ENCODE measurements at places on chromosomes 11 and 22.
A peak's percentile ranks its signal among the peaks of the same experiment; 100 is the strongest.

- no peak for DNase-seq
Measured at GRCh38 chr22:20130319-20130718, 1.3 kb upstream of the ZDHHC8 start.

DNA sequence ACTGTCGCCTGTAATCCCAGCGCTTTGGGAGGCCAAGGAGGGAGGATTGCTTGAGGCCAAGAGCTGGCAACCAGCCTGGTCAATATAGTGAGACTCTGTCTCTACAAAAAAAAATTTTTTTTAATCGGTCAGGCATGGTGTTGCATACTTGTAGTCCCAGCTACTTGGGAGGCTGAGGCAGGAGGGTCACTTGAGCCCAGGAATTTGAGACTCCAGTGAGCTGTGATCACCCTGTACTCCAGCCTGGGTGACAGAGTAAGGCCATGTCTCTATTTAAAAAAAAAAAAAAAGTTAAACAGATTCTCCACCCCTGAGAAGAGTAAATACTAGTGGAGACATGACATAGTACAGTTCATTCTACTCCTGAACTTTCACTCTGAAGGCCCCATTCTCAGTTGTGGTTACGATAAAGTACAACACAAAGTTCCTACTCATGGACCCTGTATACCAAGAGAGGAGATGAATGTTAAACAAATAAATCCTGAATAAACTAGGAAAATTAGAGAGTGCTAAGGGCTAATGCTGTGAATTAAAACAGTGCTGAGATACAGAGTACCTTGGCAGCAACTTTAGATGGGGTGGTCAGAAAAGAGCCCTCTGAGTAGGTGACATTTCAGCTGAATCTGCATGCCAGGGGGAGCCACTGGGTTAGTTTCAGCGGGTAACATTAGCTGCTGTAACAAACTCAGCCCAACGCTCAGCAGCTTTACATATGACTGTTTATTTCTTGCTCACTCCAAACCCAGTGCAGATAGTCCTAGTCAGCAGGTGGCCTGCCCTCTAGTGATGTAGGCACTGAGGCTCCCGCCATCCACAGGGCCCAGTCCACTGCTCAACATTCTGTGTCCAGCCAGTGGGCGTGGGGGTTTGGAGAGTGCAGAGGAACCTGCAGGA is 75.1 kb downstream of the DBX1 start:
- DNase-seq = no peak

GRCh38 chr11:104738918-104739317 is 159.3 kb downstream of the CASP12 start:
- no peak for DNase-seq

DNA sequence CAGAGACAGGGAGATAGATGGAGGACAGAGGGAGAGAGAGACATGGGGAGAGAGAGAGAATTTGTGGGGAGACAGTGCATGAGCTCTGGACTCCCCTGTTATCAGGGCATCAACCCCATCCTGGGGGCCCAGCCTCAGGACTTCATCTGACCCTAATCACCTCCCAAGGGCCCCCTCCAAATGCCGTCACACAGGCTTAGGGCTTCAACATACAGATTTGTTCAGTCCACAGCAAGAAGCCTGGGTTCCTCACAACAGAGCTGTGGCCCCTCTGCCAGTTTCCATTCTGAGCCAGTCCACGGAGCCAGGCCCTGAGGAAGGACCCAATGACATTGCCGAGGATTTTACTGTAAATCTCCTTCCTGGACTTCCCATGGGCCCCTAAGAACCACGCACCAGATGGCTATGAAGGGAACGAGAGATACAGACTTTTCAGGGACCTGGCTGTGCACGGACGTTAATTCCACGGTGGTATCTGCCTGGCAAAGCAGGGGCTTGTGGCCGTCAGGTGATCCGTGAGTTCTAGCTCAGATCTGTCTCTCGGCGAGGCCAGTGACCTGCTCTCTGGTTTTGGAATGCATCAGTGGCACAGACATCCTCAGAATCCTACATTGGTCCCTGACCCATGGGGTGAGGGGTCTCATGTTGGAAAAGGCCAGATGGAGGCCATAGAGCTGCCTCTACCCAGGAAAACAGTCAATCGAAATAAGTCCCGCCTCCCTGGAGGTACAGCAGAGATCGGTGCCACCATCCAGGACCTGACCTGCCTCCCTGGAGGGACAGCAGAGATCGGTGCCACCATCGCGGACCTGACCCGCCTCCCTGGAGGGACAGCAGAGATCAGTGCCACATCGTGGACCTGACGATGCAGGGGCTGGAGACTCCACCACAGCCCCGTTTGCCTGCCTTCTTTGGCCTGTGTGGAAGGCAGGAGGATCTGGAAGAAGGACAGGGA is 8.7 kb upstream of the B4GALNT4 start:
- DNase-seq = peak; percentile 70

DNA sequence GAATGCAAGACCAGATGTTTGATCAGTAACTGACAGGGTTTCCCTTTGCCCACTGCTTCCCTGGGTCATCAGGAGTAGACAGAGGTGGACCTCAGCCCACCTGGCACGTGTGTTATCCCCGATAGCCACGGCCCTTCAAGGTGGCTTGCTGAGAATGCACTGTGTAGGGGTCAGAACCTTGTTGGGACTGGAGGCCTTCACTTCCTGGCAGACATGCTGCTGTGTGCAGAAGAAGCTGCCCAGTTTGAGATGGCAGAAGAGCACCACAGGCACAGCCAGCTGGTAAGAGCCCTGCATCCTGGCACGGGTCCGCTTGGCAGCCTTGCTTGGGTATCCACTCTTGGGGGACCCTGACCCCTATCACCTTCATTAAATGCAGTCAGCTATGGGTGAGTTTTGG is 81.8 kb downstream of the SFI1 start:
- DNase-seq = no peak

- DNase-seq = no peak
Measured at GRCh38 chr11:62614275-62614674, 1.2 kb downstream of the ROM1 start.

DNA sequence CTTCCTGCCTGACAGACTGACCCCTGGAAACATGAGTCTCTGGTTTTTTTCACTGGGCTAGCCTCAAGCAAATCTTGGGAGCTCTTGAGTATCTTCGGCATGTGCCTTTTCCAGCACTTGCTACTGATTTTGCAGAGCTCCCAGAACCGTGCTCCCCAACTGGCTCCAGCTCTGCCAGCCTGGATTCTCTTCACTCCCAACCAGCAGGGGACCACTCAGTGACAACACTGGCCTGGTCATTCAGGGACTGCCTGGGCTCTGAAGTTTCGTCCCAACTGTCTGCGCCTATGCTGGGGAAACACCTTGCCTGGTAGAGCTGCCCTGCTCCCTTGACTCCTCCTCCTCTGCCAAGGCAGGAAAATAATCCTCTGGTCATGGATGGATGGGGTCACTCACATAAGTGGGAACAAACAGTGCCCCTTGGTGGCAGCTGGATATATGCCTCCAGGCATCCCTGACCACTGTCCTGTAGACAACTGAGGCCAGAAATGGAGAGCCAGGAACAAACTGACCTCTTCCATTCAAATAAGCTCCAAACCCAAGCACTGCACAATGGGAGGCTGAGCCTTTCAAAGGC is 30.2 kb downstream of the POLDIP3 start:
- DNase-seq = no peak

DNA sequence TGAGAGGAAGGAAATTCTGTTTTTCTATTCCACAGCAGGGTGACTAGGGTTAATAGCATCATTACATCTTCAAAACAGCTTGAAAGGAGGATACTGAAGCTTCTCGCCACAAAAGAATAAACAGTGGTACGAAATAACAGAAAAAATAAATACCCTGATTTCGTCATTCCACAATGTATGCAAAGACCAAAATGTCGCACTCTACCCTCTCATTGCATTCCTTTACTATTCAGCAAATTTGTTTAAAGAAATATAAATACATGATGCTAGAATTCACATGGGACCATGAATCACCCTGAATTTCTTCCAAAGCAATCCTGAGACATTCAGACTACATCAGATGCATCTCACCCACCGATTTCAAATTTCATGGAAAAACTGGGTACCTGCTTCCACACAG is 112.3 kb upstream of the TOP3B start:
- no peak for DNase-seq

- no peak for DNase-seq
Measured at GRCh38 chr11:17839450-17839849, 104.9 kb downstream of the KCNC1 start.

GRCh38 chr11:134541951-134542350 is 129.9 kb upstream of the B3GAT1 start:
- DNase-seq = peak; percentile 41

DNA sequence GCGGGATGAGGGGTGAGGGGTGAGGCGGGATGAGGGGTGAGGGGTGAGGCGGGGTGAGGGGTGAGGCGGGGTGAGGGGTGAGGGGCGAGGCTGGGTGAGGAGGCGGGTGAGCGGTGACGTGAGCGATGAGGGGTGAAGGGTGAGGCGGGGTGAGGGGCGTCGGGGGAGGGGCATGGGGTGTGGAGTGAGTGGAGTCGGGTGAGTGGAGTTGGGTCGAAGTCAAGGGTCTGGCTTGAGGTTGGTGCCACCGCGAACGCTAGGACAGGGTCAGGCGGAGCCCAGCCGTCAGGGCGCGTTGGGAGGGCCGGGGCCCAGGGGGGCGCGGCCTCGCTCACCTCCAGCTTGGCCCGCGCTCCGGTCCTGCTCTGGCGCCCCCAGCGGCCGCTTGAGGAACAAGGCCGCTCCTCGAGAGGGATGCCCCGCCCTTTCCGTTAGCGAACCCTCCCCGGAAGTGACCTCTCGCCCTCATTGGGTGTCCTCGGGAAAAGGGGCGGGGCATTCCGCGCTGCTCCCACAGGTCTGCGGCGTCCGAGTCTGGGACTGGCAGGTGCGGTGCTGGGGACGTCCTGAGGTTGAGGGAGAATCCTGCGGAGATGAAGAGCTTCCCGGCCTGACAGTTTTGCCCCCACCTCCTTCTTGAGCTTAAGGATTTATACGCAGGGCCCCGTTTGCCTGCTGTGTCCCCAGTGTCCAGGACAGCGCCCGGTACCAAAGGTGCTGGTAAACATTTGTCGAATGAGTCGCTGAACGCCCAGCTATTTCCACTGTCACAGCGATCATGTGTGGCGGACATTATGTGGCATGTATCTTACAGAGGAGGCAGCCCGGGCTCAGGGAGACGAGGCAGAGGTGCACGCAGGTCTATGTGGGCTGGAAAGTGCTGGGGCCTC is at the start of gene SYCE3:
TSS of gene SYCE3 (minus strand) at position 397 of the 890 bp plus-strand sequence. CDS start 6,514 bp downstream, outside the sequence.
- DNase-seq = peak; percentile 95

DNA sequence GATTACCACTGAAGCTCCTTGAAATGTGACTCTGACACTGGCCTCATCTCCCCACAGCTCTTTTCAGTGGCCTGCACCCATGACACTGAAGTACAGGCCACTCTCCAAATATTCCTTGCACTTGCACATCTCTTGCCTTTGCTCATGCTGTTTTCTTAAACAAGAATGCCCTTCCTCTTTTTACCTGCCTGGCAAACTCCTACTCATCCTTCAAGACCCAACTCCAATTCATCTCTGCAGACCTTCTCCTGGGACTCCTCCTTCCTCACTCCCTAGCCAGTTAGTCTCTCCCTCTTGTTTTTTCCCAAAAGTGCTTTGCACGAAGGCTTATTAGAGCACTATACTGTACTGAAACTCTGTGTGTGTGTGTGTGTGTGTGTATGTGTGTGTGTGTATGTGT is 2.6 kb downstream of the KCNE3 start:
- peak; percentile 17 for DNase-seq

- DNase-seq = no peak
Measured at GRCh38 chr11:35035894-35036408, 103.0 kb upstream of the CD44 start.

DNA sequence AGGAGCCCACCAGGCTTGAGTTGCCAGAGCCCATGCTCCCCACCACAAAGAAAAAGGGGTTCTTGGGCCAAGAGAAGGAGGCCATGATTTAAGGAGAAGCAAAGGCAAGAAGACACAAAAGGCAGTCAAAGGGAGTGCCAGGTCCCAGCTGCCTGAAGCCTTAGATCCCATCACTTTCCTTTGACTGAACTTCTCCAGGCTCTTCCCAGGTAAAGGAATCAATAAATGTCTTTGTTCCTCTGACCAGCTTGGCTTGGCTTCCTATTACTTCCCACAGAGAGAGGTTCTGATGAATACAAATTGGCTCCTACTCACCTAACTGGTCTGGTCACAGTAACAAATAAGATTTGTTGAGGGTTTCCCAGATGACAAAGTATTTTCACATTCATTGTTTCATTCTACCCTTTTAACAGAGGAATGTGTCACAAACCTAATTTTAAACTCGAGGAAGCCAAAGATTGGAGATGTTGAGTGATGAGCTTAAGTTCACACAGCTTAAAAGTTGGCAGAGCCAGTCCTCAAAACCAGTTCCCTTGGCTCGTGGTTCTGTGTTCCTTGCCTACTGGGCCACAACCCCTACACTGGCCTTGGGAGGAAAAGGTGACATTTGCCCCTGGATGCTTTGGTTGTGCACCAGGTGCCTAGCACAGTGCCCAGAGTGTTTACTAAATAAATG is 96.4 kb upstream of the SESN3 start:
- DNase-seq = no peak

DNA sequence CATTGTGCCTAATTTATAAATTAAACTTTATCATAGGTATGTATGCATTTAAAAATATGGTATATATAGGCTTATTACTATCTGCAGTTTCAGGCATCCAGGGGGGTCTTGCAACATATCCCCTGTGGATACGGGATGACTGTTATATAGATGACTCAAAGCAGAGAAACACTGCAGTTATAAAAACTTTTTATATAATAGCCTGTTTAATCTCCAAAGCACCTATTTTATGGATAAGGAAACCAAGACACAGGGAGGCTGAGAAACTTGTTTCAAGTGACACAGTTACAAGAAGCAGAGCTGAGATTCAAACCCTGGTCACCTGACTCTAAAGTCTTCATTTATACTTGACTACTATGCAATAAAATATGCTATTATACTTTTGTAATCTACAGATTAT is 897.7 kb downstream of the KCNA4 start:
- no peak for DNase-seq

DNA sequence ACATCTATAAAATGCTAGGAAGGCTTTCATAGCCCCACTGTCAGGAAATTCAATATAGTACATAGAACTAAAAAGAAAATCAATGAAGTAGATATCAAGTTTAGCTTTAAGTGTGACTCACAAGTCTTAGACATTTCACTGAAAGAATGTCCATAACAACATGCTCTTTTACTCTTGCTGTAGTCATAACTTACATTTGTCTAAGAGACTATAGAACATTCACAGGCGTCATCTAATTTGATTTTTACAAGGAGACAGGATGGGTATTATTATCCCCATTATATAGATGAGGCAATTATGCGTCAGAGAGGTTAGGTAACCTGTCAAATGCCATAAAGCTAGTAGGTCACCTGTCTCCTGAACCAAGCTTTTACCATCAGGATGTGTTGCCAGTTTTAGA is 36.9 kb downstream of the BDNF start:
- no peak for DNase-seq

- no peak for DNase-seq
Measured at GRCh38 chr11:114187173-114187572, 109.0 kb upstream of the NNMT start.

- no peak for DNase-seq
Measured at GRCh38 chr11:122882189-122882856, at the start of gene JHY. Gene JHY, plus strand, starts transcription at chr11:122882759. Its CDS starts 3,091 bp downstream, at chr11:122885850.

- DNase-seq = no peak
Measured at GRCh38 chr22:29351891-29352290, 36.4 kb upstream of the RASL10A start.

- DNase-seq = no peak
Measured at GRCh38 chr22:35425971-35426800, 26.2 kb downstream of the MCM5 start.
